ENCODE measurements at places on chromosomes 6 and 20. TPM values are rescaled to one million over a fixed set of nuclear protein-coding genes. Genes with fewer than 3 reads are reported as not detected.

CPNE5 gene
- total RNA-seq = 0.40 TPM

RAB44 gene
- total RNA-seq = not detected

PNLDC1 gene
- total RNA-seq = not detected

SCGN gene
- not detected for total RNA-seq

PTCRA gene
- not detected for total RNA-seq

SSTR4 gene
- total RNA-seq = 0.13 TPM

RFX6 gene
- not detected for total RNA-seq

ULBP3 gene
- 15.8 TPM for total RNA-seq

BTN1A1 gene
- total RNA-seq = under 0.01 TPM

PRSS16 gene
- total RNA-seq = not detected

CRISP2 gene
- not detected for total RNA-seq

GHRH gene
- not detected for total RNA-seq

BPIFB2 gene
- not detected for total RNA-seq

ATP5F1E gene
- 49.7 TPM for total RNA-seq

DEFB127 gene
- not detected for total RNA-seq

ABCF1 gene
- total RNA-seq = 34.1 TPM

FRK gene
- 0.79 TPM for total RNA-seq

COMMD7 gene
- 31.2 TPM for total RNA-seq

GINS1 gene
- total RNA-seq = 4.0 TPM

SCRT2 gene
- not detected for total RNA-seq

HLA-DQA2 gene
- not detected for total RNA-seq

POM121L2 gene
- total RNA-seq = not detected
